ENCODE measurements at places on chromosomes 13 and 19.

GRCh38 chr13:41577436-41577835, 120.1 kb downstream of the RGCC start:
- no peak for DNase-seq

DNA sequence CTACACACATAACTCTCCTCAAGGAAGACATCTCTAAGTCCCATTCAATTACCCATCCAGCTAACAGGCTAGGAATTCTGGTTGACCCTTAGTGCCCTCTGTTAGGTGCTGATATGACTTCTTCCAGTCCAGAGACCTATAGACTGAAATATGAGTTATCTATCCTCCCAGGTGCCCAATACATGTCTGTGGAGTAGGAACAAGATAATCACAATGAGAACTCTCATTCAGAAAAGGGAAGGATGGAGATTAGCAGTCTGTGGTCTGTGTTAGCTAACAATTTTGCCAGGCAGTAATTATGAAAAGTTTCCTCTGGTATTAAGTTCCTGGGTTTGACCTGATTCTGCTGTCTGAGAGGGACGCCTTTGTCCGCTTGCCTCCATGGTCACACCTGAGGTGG, 44.2 kb upstream of the SLAIN1 start:
- DNase-seq: no peak

- DNase-seq: peak; percentile 24
These were observed 6.8 kb upstream of the ZNF283 start for GRCh38 chr19:43820098-43820883.

DNA sequence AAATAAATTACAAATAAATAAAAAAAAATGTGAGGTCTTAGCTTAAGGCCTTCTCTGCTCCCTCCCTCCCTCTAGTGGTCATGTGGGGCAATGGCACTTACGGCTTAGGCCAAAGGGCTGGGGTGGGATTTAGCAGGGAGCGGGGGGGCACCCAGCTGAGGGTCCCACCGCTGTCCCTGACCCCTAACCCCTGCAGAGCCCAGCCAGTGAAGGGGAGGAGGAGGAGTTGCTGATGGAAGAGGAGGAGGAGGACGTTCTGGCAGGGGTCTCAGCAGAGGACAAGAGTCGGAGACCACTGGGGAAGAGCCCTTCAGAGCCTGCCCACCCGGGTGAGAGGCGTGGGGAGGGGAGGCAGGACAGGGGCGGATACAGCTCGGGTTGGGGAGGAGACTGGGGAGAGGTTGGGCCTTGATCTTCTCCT, 9.3 kb downstream of the MPND start:
- peak; percentile 46 for DNase-seq

GRCh38 chr19:20565321-20566018, at the start of gene ZNF737:
Gene ZNF737, minus strand, starts transcription at chr19:20565781. Its CDS starts 141 bp downstream, at chr19:20565640.
- peak; percentile 91 for DNase-seq

DNA sequence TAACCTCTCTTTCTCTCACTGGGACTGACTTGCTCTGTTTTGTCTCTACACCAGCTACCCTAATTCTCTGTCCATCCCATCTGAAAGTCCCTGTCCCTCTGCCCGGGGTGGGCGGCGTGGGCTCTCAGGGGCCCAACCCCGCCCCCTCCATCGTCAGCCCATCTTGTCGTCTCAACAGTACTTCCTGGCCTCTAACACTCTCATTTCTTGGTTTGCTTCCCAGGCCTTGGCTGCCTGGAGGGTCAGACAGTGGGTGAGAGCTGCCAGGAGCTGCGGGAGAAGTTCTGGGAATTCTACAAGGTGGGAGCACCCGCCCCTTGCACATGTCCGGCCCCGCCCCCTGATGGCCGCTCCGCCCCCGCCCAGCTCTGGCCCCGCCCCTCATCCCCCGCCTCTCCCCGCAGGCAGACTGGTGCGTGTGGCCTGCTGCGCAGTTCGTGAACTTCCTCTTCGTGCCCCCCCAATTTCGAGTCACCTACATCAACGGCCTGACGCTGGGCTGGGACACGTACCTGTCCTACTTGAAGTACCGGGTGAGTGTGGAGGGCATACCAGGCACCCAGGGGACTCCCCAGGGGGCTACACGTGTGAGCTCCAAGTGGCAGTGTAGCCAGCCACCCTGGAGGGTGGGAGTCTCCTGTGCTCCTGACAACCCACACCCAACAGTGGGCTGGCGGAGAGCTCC, 1.7 kb downstream of the MPV17L2 start:
- peak; percentile 4 for DNase-seq

DNA sequence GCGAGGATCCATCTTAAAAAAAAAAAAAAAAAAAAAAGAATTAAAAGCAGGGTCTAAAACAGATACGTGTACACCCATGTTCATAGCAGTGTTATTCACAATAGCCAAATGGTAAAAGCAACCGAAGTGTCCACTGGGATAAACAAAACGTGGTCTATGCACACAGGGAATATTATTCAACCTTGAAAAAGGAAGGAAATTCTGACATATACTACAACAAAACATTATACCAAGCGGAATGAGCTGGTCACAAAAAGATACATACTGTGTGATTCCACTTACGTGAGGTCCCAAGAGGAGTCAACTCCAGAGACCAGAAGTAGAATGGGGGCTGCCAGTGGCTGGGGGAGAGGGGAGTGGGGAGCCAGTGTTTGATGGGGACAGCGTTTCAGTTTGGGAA, 14.7 kb upstream of the ADPRHL1 start:
- no peak for DNase-seq

GRCh38 chr19:23914402-23915286, at the start of gene ZNF726:
Gene ZNF726, plus strand, starts transcription at chr19:23914886. Its CDS starts 109 bp downstream, at chr19:23914995.
- peak; percentile 83 for DNase-seq

DNA sequence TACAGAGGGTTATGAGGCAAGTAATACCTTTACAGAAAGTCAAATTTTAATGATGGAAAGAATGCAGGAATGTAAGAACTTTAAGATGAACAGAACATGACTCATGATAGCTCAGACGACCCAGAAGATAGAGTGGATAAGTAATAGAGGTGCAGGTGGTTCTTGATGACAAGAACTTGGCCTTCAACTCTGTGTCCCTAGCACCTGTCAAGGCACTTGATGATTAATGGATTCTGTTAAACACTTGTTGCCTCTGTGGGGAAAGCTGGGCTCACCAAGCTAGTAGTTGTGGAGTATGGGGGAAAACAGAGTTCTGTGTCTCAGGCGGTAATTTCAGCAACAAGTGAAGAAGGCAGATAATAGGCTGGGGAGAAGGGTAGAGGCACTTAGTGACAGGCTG, 306.2 kb downstream of the ATP8A2 start:
- DNase-seq: no peak

DNA sequence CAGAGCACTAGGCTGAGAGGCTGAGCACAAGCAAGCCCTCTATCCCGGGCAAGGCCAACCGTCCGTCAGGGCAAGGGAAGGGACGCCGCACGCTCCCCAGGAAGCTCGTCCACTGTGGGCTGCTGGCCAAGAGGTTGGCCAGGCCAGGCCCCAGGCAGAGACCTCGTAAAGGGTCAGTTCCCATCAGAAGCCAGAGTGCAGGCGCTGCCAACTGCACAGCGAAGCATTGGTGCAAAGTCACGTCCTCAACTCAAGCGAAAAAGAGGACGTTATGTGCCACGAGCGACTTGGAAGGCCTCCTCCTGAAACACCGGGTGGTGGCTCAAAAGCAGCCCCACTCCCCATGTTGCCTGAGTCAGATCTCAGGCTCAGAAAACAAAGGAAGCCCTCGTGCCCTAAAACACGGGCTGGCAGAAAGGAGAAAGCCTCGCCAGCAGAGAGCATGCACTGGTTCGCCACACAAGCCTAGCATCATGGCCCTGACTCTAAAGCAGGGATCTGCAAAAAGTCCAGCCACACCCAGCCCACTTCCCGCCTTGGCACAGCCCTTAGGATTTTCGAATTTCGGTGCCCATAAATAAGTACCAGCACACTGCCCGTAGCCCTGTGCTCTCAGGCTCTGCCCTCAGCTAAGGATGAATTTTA, 4.7 kb downstream of the AKAP8 start:
- no peak for DNase-seq

GRCh38 chr19:29189033-29189360, 24.0 kb downstream of the UQCRFS1 start:
- no peak for DNase-seq

GRCh38 chr19:17378271-17378670, 1.1 kb upstream of the PLVAP start:
- no peak for DNase-seq

GRCh38 chr13:103371271-103371670, 305.1 kb upstream of the SLC10A2 start:
- DNase-seq: no peak

- peak; percentile 86 for DNase-seq
These were observed at the start of gene ZNF100 for GRCh38 chr19:21767065-21767800. Gene ZNF100, minus strand, starts transcription at chr19:21767579. Its CDS starts 150 bp downstream, at chr19:21767429.

DNA sequence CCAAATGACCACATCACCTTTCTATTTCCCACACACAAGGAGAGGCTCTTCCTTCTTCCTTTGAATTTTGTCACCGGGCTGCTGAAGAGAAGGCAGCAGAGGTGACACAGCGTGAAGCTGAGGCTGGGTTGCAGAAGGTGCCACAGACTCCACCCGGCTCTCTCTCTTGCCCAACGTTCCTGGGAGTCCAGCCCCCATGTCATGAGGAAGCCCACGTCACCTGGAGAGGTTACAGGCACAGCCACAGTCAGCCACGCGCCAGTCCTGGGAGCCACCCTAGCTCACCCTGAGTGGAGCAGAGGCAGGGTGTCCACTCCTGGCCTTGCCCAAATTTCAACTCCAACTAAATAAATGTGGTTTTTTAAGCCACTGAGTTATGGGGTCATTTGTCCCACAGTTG, 4.8 kb upstream of the TMEM255B start:
- DNase-seq: no peak

- DNase-seq: no peak
These were observed 8.1 kb downstream of the ZNF460 start for GRCh38 chr19:57288373-57288772.
